ENCODE measurements at places on chromosomes 1 and 21. TPM values are rescaled to one million over a fixed set of nuclear protein-coding genes. Genes with fewer than 3 reads are reported as not detected.

GRCh38 chr1:39361446-39361845 lies 130.0 kb upstream of the BMP8A start:
- no peak for DNase-seq

DNA sequence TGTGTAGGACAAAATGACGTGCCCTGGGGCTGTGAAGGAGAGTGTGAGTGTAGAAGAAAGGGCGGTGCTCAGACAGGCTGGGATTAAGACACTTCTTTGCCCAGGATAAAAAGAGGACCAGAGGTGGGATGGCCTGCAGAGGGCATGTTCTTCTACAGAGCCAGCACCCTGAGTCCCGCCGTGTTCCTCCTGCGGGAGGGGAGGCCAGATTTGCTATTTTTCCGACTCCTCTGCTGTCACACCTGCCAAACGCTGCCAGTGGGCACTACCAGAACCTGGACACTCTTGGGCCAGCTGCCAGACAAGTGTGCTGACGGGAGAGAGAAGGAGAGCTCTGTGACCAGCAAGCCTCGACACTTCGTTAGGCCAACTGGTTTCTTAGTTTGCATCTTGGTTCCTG lies 206.4 kb downstream of the PLD5 start:
- no peak for DNase-seq

DNA sequence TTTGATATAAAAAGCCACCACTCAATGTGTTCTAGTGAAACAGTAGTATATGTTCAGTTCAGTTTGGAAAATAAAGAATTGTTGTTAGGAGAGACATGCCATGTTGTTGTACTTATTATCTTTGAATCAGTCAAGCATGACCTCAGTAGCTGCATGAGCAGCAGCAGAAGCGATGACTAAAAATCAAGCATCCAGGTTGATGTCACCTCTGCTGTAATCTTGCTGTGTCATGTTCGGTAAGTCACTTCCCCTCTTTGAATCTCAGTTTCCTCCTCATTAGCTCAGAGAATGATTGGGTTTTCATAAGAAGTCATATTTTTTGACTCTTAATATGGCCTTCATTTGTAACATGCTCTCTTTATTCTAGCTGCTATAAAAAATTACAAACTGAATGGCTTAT lies 428.4 kb upstream of the B3GALT2 start:
- DNase-seq = peak; percentile 79

GRCh38 chr1:167584581-167584980 lies 31.0 kb upstream of the CREG1 start:
- DNase-seq = no peak

GRCh38 chr1:110786802-110787327 lies 86.1 kb upstream of the CD53 start:
- DNase-seq = no peak

- DNase-seq = no peak
Observed at GRCh38 chr1:178808529-178808928, 62.3 kb downstream of the ANGPTL1 start.

DNA sequence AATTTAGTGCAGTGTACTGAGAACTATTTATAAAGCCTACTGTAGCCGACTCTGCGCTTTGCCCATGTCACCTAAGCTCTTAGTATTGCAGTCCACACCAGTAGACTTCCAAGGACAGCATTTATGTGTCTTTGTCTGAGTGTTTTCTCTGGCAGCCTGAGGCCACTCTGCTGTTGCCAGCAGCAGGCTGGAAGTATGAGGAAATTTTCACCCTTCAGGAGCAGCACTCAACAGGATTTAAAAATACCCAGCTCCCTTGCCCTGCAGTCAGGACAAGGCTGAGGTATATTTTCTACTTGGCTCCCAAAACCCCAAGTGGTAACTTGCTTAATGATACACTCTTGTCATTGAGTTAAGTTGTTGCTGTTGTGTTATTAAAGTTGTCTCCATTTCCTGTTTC lies 230.1 kb downstream of the SRGAP2C start:
- DNase-seq = no peak

GRCh38 chr1:3708791-3709190 lies 43.5 kb upstream of the CCDC27 start:
- DNase-seq = no peak

- DNase-seq = peak; percentile 41
Observed at GRCh38 chr1:232718928-232719927, 86.0 kb upstream of the MAP10 start.

DNA sequence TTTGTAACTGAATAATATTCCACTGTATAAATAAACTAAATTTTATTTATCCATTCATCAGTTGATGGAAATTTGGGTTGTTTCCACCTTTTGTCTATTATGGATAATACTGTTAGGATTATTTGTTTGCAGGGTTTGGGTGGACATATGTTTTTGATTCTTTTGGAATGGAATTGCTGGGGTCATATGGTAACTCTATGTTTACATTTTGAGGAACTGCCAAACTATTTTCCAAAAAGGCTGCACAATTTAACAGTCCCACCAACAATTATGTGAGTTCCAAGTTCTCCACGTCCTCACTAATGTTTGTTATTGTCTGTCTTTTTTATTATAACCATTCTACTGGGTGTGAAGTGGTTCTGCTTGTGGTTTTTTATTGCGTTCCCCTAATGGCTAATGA lies 4.3 kb upstream of the SERBP1 start:
- peak; percentile 17 for DNase-seq

GRCh38 chr1:25145775-25146393 lies 86.4 kb downstream of the SYF2 start:
- DNase-seq = no peak

GRCh38 chr1:65174585-65174984 lies 26.6 kb downstream of the AK4 start:
- peak; percentile 94 for DNase-seq

DNA sequence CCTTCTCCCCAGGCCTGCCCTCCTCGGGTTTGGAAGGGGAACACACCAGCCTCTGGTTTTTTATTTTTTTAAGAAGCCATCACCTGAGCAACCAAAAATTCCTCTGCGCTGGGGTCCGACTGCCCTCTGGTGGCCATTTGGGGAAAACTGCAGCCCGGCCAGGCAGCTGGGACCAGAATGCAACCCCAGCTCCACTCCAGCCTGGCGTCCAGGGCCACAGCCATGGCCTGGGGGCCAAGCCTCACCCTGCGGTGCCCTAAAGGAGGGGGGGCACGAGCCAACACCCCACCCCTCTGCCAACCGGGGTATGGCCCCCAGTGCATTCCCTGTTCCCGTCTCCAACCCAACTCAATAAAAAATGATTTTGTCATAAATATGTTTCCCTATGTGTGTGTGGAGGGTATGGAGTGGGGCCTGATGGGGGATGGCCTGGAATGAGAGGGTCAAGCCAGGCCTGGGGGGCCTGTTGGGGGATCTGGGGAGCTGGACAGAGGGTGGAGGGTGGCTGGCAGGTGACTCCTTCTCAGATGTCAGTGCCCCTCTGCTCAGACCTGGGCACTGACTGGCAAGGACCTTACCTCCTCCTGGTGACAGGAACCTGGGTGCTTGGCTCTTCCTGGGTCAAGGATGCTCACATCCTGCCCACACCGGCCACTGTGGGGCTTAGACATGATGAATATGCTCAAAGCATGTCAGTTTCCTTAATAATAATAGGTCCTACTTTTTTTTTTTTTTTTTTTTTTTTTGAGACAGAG lies 3.2 kb downstream of the GPR3 start:
- DNase-seq = peak; percentile 57

GRCh38 chr1:76854255-76854654 lies 13.0 kb upstream of the ST6GALNAC5 start:
- no peak for DNase-seq

DNA sequence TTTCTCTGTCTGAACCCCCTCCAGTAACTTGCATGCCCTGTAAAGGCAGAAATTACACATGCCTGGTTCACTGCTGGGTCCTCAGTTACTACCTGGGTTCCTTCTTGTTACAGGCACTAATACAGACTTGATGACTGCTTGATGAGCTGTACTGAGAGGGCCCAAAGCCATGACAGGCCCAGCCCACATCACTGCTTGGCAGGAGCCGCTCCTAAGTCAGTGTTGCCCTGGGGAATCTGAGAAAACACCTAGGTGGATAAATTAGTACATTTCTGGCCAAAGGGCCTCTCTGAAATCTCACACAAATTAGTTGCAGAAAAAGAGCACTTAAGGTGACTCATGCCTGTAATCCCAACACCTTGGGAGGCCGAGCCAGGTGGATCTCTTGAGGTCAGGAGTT lies 37.8 kb upstream of the IRF2BP2 start:
- no peak for DNase-seq

GRCh38 chr1:32878183-32878582 lies 7.5 kb upstream of the FNDC5 start:
- peak; percentile 30 for DNase-seq

Gene RXFP4
- total RNA-seq = not detected

Gene S100A5
- total RNA-seq = 0.56 TPM

Gene CDCA8
- total RNA-seq = 6.1 TPM

Gene COL8A2
- total RNA-seq = 0.54 TPM

Gene TMEM39B
- total RNA-seq = 4.4 TPM

Gene SLC9C2
- not detected for total RNA-seq

Gene KRTAP11-1
- not detected for total RNA-seq

Measured in IMR-90 (cell line).